Activated T-helper 17 cell treated with anti-CD3 and anti-CD28 coated beads, Interleukin-2, amount 50 U/mL, for 72 hours (primary cell): ENCODE measurements at places on chromosomes 13 and 19.
A peak's percentile ranks its signal among the peaks of the same experiment; 100 is the strongest.

DNA sequence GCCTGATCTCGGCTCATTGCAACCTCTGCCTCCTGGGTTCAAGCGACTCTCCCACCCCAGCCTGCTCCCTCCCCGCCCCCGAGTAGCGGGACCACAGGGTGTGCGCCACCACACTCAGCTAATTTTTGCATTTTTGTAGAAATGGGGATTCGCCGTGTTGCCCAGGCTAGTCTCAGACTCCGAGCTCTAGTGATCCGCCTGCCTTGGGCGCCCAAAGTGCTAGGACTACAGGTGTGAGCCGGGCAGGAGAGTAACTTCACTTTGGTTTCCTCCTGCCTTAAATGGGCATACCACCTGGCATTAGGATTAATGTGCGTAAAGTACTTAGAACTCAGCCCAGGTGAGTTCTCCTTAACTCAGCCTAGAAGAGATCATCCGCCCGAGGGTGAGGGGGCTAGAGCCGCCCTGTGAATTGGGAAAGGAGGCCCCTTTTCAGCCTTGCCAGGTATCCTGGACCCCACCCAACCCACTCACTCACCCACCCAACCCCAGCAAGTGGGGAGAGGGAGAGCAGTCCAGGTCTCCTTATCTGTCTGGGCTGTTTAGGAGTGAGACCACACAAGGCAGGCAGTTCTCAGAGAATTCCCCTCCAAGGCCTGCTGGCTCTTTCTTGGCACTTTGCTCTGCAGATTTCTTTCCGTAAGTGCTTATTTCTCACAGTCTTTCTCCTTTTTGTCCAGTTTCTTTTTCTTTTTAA, 1.2 kb upstream of the ZFP36 start:
- peak overlapping the region; percentile 100 for H3K27ac ChIP-seq
- ATAC-seq, result no peak
- peak overlapping the region; percentile 91 for H3K4me3 ChIP-seq
- peaks cover 70% of the 10 kb centered on the region for H3K36me3 ChIP-seq
- H3K4me1 ChIP-seq, result peaks cover 23% of the 10 kb centered on the region

DNA sequence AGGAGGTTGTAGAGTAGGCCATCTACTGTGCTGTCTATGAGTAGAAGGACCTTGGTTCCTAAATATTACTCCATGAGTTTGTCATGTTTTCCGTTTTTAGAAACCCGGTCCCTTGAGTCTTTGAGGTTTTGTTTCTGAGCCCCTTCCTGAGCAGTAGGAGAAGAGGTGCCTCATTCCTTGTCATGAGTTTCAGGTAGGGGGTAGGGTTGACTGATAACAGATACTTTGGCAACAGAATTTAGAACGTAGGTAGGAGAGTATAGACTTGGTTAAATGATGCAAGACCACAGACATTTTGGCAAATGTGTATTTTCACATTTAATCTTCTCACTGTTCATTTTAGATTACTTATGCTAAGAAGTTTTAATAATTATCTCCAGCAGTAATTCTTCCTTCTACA, 24.6 kb downstream of the LMO7 start:
- ATAC-seq, result no peak
- no peaks in the 10 kb centered on the region for H3K36me3 ChIP-seq
- H3K27me3 ChIP-seq, result no peaks in the 10 kb centered on the region
- H3K4me1 ChIP-seq, result no peaks in the 10 kb centered on the region

GRCh38 chr13:34749046-34749445, 193.0 kb upstream of the NBEA start:
- no peaks in the 10 kb centered on the region for H3K4me1 ChIP-seq
- H3K36me3 ChIP-seq, result no peaks in the 10 kb centered on the region
- no peak overlapping the region for H3K27ac ChIP-seq
- ATAC-seq, result no peak
- H3K27me3 ChIP-seq, result peaks cover 8% of the 10 kb centered on the region

- ATAC-seq, result peak; percentile 87
- peak overlapping the region; percentile 76 for H3K4me3 ChIP-seq
- peaks cover 8% of the 10 kb centered on the region for H3K36me3 ChIP-seq
- peak overlapping the region; percentile 90 for H3K27ac ChIP-seq
- H3K27me3 ChIP-seq, result no peaks in the 10 kb centered on the region
Measured at GRCh38 chr19:29836409-29836825, 24.6 kb downstream of the CCNE1 start.

- H3K4me1 ChIP-seq, result no peaks in the 10 kb centered on the region
- no peak overlapping the region for H3K4me3 ChIP-seq
- H3K27me3 ChIP-seq, result peaks cover 4% of the 10 kb centered on the region
- no peaks in the 10 kb centered on the region for H3K36me3 ChIP-seq
- no peak overlapping the region for H3K27ac ChIP-seq
Measured at GRCh38 chr13:101204270-101205020, 211.9 kb downstream of the NALCN start.

- H3K27me3 ChIP-seq, result no peaks in the 10 kb centered on the region
- peak overlapping the region; percentile 85 for H3K27ac ChIP-seq
- H3K4me3 ChIP-seq, result no peak overlapping the region
- no peak for ATAC-seq
- H3K36me3 ChIP-seq, result peaks cover 43% of the 10 kb centered on the region
Measured at GRCh38 chr19:48613024-48613851, 1.6 kb downstream of the FAM83E start.

- H3K4me1 ChIP-seq, result peaks cover 30% of the 10 kb centered on the region
- peaks cover 5% of the 10 kb centered on the region for H3K36me3 ChIP-seq
- no peak for ATAC-seq
Measured at GRCh38 chr19:58406818-58407657, 1.4 kb upstream of the ZNF584 start.

GRCh38 chr13:106449096-106449495, 86.4 kb downstream of the EFNB2 start:
- no peaks in the 10 kb centered on the region for H3K36me3 ChIP-seq
- H3K27ac ChIP-seq, result no peak overlapping the region
- H3K4me3 ChIP-seq, result no peak overlapping the region
- peaks cover 32% of the 10 kb centered on the region for H3K27me3 ChIP-seq

- no peak overlapping the region for H3K4me3 ChIP-seq
Measured at GRCh38 chr19:22620401-22620800, 13.7 kb upstream of the ZNF492 start.

DNA sequence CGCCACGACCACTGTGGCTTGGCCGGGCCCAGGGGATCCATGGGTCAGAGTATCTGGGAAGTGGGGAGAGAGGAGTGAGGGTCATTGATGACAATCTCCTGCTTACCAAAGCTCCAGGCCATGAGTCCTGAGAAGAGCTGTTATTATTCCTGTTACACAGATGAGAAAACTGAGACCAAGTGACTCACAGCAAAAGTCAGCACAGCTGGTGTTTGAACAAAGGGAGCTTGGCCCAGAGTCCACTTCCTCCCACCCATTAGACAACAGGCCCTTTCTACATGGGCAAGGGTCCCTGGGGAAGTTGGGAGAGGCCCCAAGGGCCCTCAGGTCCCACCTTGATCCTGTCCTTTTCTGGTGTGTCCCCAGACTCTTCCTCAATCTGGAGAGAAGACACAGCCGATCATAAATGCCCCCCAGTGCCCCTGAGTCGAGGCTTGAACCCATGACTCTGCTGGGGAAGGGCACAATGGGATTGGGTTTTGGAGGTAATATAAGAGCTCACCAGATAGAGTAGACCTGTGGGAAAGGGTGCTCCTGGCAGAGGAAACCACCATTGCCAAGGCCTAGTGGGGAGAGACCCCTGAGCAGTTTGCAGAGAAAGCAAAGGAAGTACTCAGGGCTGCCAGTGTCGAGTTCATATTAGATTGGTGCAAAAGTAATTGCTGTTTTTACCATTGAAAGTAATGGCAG, 6.8 kb downstream of the FUT6 start:
- H3K27ac ChIP-seq, result no peak overlapping the region
- no peak overlapping the region for H3K4me3 ChIP-seq
- H3K27me3 ChIP-seq, result no peaks in the 10 kb centered on the region
- ATAC-seq, result no peak
- no peaks in the 10 kb centered on the region for H3K4me1 ChIP-seq

GRCh38 chr13:73000027-73000674, 58.7 kb upstream of the KLF5 start:
- H3K36me3 ChIP-seq, result peaks cover 47% of the 10 kb centered on the region
- peaks cover 6% of the 10 kb centered on the region for H3K4me1 ChIP-seq

DNA sequence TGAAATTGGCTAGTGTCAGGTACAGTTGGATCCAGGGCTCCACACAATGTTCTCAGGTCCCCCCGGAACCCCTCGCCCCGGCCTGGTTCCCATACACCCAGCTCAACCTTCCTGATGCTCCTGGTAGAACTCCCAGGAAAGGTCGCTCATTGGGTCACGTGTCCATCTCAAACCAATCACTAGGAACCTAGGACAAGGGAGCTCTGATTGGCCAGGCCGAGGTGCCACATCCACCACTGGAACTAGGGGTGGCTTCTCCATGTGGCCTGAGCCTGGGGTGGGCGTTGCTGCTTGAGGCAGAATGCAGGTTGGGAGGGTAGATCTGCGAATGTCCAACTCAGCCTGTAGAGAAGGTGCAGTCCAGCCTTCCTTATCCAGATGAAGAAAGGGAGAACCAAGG, 6.9 kb upstream of the MEF2B start:
- H3K27me3 ChIP-seq, result no peaks in the 10 kb centered on the region
- no peak overlapping the region for H3K27ac ChIP-seq
- peaks cover 23% of the 10 kb centered on the region for H3K36me3 ChIP-seq
- H3K4me3 ChIP-seq, result no peak overlapping the region
- H3K4me1 ChIP-seq, result no peaks in the 10 kb centered on the region
- ATAC-seq, result no peak

DNA sequence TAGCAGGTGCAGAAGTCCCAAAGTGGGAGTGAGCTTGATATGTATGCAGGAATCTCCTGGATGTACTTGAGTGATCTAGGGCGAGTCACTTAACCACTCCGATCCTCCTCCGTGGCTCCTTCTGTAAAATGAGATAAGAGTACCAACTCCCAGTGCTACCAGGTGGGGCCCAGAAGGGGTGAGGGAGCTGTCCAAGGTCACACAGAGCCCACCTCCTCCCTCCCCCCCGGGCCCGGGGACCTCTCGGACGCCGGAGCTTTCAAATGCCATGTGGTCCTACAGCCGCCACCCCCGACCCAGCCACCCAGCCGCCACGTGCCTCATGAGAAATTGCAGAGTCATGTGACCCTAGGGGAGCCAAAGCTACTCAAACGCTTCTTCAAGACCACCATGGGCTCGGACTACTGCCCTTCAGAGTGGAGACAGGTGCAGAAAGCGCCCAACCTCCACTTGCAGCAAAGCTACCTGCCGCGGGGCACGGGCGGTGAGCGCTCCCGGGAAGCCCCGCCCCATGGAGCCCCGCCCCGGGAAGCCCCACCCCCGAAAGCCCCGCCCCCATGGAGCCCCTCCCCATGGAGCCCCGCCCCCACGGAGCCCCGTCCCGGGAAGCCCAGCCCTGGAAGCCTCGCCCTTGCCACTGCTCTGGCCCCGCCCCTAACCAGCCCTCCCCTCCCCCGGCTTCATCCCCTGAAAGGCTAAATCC, 10.1 kb upstream of the ZNF358 start:
- peaks cover 19% of the 10 kb centered on the region for H3K27me3 ChIP-seq
- ATAC-seq, result peak; percentile 35
- H3K36me3 ChIP-seq, result no peaks in the 10 kb centered on the region
- no peak overlapping the region for H3K27ac ChIP-seq
- H3K4me3 ChIP-seq, result peak overlapping the region; percentile 40

DNA sequence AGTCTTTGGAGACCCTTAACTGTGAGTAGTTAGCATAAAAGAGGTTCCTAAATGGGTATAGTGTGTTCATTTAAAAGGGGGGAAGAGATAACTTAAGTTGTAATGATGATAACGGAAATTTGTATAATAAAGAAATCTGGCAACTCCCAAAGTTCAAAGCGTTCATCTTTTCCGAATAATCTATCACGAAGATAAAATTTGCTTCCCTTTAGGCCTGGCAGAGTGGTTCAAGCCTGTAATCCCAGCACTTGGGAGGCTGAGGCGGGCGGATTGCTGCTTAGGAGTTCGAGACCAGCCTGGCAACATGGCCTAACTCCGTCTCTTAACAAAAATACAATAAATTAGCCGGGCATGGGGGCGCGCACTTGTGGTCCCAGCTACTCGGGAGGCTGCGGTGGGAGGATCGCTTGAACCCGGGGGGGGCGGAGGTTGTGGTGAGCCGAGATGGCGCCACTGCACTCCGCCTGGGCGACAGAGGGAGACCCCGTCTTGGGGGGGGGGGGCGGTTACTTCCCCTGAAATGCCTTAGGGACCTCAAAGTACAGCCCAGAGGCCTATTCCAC, 934 bp downstream of the N4BP2L2 start:
- H3K4me1 ChIP-seq, result peaks cover 32% of the 10 kb centered on the region
- peaks cover 4% of the 10 kb centered on the region for H3K27me3 ChIP-seq
- peak overlapping the region; percentile 97 for H3K4me3 ChIP-seq
- H3K27ac ChIP-seq, result peak overlapping the region; percentile 99
- peak; percentile 7 for ATAC-seq

DNA sequence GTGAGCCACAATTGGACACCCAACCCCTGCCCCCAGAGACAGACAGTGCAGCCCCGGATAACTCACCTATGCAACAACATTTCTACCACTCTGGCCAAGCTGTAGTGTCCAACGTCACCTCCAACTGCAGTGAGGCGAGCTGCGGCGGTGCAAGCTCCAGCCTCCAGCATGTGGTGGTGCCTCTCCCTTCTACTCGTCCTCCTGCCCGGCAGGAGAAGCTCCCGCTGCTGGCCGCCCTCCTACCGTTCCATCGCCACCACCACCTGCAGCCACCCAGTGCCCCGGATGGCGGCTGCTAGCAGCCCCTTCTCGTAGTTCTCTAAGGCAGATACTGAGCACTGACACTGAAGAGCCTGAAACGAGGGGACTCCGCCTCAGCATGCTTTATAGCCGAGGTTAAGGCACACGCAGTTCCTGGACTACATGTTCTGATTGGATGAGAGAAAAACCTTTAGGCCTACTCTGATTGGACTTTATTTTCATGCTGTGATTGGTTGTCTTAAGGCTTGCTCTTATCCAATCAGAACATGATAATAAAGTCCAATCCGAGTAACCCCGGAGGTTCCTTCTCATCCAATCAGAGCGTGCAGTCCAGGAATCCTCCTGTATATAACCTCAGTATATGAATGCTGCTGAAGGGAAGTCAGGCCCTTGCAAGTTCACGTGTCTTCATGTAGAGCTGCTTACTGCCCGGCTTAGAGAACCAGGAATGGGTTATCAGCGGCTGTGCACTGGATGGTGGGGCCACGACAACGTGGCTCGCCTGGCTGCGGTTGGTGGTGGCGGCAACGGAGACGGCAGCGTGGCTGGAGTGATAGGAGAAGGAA, 63.5 kb downstream of the TUBA3C start:
- no peak overlapping the region for H3K4me3 ChIP-seq
- ATAC-seq, result no peak
- no peak overlapping the region for H3K27ac ChIP-seq
- no peaks in the 10 kb centered on the region for H3K4me1 ChIP-seq
- no peaks in the 10 kb centered on the region for H3K36me3 ChIP-seq
- no peaks in the 10 kb centered on the region for H3K27me3 ChIP-seq

GRCh38 chr13:59856281-59856810, 307.4 kb downstream of the DIAPH3 start:
- no peak for ATAC-seq
- no peaks in the 10 kb centered on the region for H3K27me3 ChIP-seq
- H3K4me1 ChIP-seq, result no peaks in the 10 kb centered on the region
- H3K27ac ChIP-seq, result no peak overlapping the region
- H3K36me3 ChIP-seq, result no peaks in the 10 kb centered on the region
